ENCODE measurements at places on chromosomes 3 and 15.

GRCh38 chr15:28896951-28897350 lies 11.2 kb downstream of the APBA2 start:
- no peak for DNase-seq

- no peak for DNase-seq
Observed at GRCh38 chr15:29695489-29696167, 126.6 kb downstream of the TJP1 start.

- DNase-seq, result no peak
Observed at GRCh38 chr3:129775870-129776269, 117.6 kb downstream of the TMCC1 start.

GRCh38 chr3:157136647-157137387 lies 23.1 kb downstream of the CCNL1 start:
- DNase-seq, result no peak

GRCh38 chr3:102030661-102031060 lies 181.3 kb downstream of the NFKBIZ start:
- DNase-seq, result no peak

- DNase-seq, result no peak
Observed at GRCh38 chr3:132606085-132606484, 9.0 kb downstream of the ACKR4 start.

GRCh38 chr3:52128118-52128683 lies 26.0 kb downstream of the POC1A start:
- DNase-seq, result no peak

Measured in activated CD4-positive, CD25-positive, alpha-beta regulatory T cell (primary cell).